ENCODE measurements at places on chromosomes 3 and 15.

DNA sequence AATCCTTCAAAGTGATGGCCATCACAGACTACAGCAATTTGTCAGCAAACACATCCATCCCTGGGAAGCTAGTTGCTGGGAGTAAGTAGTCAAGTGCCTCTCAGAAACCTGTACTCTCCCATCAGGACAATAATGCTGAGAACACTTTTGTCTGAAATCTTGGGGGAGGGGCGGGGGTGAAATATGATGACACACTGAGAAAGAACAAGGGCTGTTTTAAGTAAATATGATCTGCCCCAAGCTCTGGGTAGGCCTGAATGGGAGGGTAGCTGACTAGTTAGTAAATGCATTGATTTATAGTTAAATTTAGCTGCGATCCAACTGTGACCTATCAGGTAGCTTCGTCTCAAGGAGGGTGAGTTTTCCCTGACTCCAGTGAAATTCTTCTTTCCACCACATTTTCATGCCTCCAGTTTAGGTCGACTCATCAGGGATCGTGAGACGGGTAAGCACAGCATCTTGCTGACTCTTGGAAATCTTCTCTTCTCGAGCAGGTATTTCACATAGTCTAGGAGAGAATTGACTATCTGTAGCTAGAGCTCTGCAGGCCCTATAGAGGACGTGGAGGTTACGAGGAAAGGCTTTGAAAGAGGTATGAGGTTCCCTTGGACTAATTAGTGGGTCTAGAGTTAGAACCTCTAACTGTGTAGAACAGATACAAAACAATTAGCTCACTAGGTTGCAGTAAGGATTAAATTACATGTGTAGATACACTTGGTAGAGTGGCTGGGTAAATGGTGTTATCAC is 213.4 kb upstream of the SLC2A2 start:
- DNase-seq: no peak

DNA sequence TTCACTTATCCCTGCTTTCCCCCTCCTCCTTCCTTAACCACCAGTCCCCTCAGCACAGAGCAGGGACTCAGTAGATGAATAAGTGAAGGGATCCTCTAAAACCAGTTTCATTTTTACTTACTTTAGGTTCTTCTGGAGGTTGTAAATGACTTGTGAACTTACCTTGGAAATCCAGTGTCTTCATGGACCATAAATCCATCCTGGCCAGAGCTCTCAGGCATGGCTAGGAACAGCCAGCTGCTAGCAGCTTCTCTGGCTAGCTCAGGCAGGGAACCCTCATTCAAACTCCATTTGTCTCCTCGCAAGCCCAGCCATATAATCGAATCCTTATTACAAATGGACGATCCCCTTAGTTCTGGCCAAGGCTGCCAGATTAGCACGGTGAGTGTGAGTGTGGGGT is 78.5 kb downstream of the LRTM1 start:
- no peak for DNase-seq

GRCh38 chr3:188700501-188700900 is 471.3 kb upstream of the TPRG1 start:
- DNase-seq: no peak

GRCh38 chr3:119468041-119468440 is 722 bp upstream of the POGLUT1 start:
- no peak for DNase-seq

- DNase-seq: no peak
These were observed 289.0 kb upstream of the AGTR1 start for GRCh38 chr3:148408667-148409066.

DNA sequence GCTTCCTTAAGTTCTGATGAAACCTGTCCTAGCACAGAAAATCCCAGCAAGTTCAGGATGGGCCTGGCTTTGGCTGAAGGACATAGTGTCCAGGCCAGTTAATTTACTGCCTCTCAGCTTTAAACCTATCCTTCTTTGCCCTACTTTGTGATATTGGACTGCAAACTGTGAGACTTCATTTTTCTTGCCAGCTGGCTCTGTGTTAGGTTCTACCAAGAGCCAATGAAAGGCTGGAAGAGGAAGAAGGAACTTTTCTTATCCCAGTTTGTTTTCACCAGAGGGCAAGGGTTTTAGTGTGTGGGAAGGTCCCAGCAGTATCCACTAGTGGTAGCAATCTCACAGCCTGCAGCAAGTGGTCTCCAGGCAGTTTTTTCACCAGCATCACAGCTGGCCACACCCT is 18.2 kb downstream of the DCUN1D1 start:
- no peak for DNase-seq

GRCh38 chr3:23869977-23870662 is 46.7 kb downstream of the NKIRAS1 start:
- DNase-seq: no peak

- DNase-seq: no peak
These were observed 539 bp upstream of the TLNRD1 start for GRCh38 chr15:81000144-81000623.

GRCh38 chr3:177488740-177489139 is 291.5 kb upstream of the TBL1XR1 start:
- no peak for DNase-seq

- no peak for DNase-seq
These were observed 3.9 kb downstream of the TOMM70 start for GRCh38 chr3:100396967-100397366.

GRCh38 chr3:31546162-31546561 is 13.4 kb downstream of the STT3B start:
- no peak for DNase-seq

- peak; percentile 82 for DNase-seq
These were observed 235.1 kb downstream of the UACA start for GRCh38 chr15:70528270-70528706.

DNA sequence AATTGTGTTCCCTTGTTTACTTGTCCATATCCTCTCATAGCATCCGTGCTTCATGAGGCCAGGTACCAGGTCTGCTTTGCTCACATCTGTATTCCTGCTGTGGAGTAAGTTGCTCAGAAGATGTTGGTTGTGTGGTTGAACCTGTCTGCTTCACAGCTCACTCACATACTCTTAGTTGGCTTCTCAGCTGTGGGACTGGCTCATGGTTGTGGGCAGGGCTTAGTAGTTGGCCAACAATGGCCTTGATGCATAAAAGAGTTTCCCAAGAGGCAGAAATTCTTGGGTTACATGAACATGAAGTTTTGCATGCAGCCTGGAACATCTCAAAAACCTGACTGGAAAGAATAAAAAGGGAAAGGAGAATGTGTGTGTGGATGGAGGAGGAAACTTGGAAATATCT is 17.0 kb downstream of the CELF6 start:
- DNase-seq: no peak

DNA sequence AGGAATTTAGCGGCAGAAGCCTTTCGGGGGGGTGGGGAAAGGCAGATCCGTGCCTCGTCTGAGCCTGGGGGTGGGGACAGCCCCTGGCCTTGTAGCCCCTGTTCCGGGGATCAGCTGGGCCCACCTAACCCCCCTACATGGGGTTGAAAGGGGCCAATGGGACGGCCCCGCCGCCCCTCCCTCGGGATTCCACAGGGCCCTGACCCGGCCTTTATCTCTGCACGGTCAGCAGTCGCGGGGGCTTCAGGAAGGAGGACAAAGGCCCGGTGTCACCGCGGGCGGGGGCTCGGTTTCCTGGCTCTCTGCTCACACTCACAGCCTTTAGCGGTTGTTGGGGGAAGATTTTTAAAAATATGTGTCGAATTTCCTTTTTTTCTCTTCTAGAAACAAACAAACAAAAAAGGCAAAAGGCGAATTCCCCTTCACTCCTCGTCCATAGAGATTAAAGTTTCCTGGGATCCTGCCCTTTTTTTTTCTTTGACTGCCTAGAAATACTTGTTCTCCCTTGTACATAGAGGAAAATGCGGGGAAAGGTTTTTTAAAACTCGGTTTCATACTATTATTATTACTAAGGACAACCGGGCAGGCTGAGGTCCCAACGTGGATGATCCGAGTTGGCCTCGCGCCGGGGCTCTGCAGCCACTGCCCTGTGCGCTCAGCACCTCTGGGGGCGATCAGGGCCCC is 7.9 kb downstream of the FOXL2 start:
- DNase-seq: no peak

- no peak for DNase-seq
These were observed 68.1 kb downstream of the TM4SF4 start for GRCh38 chr3:149542375-149543312.

- no peak for DNase-seq
These were observed 3.0 kb upstream of the PHGR1 start for GRCh38 chr15:40347559-40348473.

- DNase-seq: no peak
These were observed 266.8 kb downstream of the TLE3 start for GRCh38 chr15:69830876-69831275.

DNA sequence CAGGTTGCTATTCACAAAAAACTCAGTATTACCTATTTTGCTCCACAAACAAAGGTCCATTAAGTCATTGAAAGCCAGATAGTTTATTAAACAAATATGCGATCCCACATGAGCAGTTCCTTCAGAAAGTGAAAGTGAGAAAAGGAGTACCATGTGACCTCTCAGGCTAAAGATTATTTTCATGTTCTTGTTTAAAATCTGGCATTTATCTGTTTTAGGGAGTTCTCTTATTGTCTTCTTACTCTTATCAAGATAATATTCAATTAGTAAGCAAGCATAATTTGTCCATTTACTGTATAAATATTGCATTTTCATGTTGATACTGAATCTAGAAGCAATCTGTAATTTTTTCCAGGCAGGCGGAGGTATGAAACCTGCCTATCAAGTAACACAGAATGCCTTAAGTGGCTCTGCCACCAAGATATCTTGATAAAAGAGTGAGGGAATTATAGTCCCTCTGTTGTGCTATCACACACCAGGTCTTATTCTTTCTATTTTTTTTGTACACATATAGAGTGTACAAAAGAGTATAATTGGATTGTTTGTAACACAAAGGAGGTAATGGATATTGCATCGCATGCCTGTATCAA is 20.1 kb upstream of the PLSCR5 start:
- no peak for DNase-seq

- DNase-seq: no peak
These were observed 225.9 kb downstream of the ITPR1 start for GRCh38 chr3:4719046-4719501.

GRCh38 chr15:48946074-48946839 is 17.5 kb downstream of the SHC4 start:
- no peak for DNase-seq

DNA sequence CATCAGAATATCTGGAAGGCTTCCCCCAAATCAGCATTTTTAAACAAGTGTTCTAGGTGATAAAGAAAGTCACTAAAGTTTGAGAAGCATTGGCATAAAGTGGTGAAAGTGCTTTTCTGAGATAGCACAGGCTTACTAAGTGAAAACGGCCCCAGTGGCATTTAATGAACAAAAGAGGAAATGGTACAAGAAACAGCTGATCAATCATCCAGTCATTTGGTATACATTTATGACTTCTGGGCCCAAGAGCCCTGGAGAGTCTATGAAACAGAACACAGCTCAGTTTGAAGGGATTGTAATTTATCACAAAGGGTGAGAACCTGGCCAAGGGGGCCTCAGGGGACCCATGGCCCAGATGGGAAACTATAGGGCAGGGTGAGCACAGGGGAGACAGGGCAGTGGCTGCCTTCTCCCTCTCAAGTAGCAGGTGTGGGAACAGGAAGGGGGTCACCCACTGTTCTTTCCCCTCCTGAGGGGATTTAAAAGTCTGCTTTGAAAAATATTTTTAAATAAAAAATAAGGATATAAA is 265.5 kb upstream of the ROPN1 start:
- no peak for DNase-seq

DNA sequence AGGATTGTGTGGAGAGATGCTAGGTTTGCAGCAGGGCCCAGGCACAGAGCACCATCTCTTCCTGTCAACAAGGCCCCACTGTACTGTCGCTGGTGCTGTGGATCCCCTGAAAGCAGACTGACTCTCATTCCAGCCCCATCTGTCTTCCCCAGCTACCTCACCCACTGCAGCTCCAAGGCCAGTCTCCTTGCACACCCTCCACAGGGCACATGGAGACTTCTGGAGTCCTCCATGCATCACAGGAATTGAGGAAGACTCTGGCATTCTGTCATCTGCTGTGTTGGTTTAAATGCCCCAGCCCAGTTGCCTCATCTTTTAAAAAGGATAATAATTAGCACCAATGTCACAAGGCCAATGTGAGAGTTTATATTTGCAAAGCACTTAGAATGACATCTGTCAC is 301.2 kb downstream of the RPLP1 start:
- DNase-seq: no peak

- DNase-seq: no peak
These were observed 48.4 kb downstream of the TMEM45A start for GRCh38 chr3:100540791-100541334.

DNA sequence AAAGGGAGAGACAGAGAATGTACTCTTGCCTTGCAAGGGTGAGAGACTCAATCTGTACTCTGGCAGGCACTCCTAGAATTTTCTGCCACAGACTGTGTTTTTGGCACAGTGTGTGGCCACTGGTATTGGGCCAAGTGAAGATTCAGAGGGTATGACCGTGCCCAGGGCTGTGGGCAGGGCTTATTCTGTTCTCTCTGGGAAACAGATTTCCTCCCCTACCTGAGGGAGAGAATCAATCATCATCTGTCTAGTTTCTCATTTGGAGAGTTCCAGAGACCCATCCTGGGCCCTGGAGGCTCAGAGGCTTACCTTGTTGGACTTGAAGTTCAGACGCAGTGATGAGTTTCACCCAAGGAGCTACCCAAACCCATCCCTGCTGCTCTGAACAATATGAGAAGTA is 28.2 kb downstream of the CSTA start:
- DNase-seq: no peak

DNA sequence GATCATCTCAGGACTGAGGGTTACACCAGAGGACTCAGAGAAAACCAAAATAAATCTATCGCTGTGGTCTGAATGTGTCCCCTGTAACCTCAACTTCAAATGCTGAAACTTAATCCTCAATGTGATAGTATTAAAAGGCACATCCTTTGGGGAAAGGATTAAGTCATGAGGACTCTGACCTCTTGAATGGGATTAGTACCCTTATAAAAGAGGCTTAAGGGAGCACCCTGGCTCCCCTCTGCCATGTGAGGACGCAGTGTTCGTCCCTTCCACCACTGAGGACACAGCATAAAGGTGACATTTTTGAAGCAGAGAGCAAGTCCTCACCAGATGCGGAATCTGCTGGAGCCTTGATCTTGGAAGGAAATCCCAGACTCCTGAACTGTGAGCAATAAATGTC is 39.5 kb downstream of the SRPRB start:
- no peak for DNase-seq

GRCh38 chr15:79078763-79079410 is 11.7 kb downstream of the RASGRF1 start:
- no peak for DNase-seq

DNA sequence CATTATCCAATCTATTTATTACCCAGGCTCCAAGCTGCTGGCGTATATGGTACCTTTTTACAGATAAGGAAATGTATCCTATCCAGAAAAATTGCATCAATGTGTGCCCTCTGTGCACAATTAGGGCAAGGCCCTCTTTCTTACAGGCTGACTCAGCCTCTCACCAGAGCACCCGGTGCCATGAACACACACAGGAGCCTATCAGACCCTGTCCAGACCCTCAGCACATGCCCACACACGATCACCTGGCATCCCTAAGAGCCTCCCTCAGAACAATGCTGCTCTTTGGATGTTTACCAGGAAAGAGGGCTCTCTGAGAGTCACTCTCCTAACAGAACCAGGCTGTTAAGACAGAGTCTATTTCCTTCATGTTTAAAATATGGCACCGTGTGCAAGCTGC is 460.0 kb upstream of the TBL1XR1 start:
- DNase-seq: no peak

Data from spleen (tissue), 13 donors.